Stimulated activated CD8-positive, alpha-beta memory T cell treated with anti-CD3 and anti-CD28 coated beads, Interleukin-4, amount 100 ng/mL, for 1 hour (primary cell): ENCODE measurements at places on chromosomes 4 and X.

GRCh38 chr4:163768014-163768413 lies 273.5 kb downstream of the TMA16 start:
- DNase-seq = no peak

- DNase-seq = no peak
Observed at GRCh38 chrX:30982467-30982866, 89.4 kb downstream of the FTHL17 start.

DNA sequence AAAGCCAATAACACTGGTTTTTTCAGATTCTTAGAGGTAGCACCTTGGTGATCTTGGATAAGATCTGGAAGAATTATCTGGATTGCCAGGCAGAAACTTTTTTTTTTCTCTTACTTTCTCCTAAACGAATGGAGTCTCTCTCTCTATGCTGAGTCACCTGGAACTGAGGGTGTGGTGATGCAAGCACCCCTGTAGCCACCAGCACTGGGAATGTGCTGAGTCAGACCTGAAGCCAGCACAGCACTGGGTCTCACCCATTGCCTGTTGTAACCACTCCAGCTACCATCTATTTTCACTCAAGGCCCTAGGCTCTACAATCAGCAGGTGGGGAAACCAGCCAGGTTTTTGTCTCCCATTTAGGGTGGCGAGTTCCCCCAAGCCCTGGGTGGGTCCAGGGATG lies 923.8 kb downstream of the RAPGEF2 start:
- no peak for DNase-seq

GRCh38 chr4:33063241-33063640 lies 2343.1 kb downstream of the PCDH7 start:
- DNase-seq = no peak

- DNase-seq = no peak
Observed at GRCh38 chrX:4710618-4711433, 997.4 kb upstream of the PRKX start.

DNA sequence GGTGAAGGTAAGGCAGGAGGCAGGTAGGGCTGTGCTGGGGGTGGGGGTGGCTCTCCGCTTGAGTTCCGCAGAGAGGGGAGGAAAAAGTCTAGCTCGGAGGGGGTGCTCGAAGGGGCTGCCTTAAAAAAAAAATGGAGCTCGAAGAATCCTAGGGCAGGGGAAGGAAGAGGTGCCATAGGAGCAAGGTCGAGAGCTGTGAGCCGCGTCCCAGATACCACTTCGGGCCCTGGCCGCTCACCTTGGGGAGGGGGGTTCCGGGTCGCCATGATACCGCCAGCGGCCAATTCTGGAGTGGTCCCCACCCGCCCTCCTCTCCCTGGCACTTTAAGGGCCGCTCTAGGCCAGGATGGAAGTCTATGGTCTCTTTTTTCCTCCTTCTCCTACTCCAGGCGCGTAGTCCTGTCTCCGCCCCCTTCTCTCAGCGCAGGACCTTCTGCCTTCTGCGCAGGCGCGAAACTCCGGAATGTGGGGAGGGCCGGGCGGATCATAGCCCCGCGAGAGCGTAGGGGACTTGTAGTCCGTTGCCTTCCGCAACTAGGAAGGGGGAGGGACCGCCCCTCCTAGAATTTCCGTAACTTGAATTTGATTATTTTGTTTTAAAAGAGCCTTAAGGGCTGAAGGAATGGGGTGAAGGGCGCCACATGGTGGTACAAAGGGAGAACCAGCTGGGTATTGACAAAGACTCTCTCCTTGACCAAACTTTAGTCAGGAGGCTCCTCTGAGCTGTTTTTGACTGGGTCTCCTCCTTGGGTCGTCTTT lies at the start of gene FUNDC1:
Gene FUNDC1, minus strand, starts transcription at position 293 of the 759 bp plus-strand sequence. Its CDS starts 27 bp downstream, at position 266.
- peak; percentile 80 for DNase-seq

- DNase-seq = no peak
Observed at GRCh38 chr4:41572516-41572915, 34.6 kb downstream of the LIMCH1 start.

- DNase-seq = no peak
Observed at GRCh38 chrX:37545066-37545465, 26.4 kb upstream of the LANCL3 start.

DNA sequence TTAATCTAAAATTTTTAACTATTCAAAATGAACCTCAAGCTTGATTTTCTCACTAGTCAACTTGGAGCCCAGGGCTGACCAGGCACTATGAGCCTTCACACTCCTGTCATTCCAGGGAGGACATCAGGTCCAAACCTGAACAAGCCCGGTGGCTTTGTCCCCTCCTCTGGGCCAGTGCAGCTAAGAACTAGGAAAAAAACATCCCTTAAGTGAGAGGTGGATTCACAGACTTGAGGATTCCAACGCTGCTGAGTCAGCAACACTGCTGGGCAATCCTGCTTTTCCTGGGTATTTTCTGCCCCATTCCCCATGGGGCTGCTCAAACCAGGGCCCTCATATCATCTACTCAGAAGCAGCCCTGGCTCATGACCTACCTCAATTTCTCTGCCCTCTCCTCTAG lies 4.0 kb downstream of the RNF212 start:
- no peak for DNase-seq

DNA sequence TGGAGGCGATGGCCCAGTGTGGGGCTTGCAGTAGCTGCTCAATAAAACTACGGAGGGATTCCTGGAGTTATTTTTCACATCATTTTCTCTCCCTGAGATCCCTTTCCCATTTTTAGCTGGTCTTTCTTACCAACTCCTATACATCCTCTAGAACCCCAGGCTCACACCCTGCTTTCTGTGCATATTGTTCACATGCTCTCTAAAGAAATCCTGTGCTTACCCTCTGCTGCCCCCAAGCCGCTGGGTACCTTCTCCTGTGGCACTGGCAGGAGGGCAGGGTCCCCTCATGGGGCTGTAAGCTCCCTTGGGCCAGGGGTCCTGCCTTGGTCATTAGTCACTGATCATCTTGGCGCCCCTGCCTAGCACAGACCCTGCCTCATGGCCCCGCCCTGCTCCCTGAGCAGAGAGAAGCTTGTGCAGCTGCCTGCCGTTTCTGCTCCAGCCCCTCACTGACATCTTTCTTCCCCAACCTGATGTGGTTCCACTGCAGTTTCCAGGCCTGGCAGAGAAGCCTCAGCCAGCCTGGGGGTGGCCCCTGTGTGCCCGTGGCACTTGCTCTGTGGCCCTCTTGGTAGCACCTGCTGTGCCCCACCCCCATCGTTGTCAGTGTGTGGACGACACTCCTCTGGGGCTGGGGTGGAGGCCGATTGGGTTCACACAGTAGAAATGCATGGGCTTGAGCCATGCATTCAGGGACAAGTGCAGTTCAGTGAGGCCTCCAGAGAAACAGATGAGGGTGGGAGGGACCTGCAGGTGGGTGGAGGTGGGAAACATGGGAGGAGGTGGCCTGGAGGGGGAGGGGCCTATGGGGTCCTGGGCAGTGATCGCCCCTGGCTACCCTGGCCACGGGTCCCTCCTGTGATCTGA lies 69.5 kb downstream of the WFS1 start:
- DNase-seq = no peak

- no peak for DNase-seq
Observed at GRCh38 chrX:40380655-40381488, 199.9 kb upstream of the ATP6AP2 start.

DNA sequence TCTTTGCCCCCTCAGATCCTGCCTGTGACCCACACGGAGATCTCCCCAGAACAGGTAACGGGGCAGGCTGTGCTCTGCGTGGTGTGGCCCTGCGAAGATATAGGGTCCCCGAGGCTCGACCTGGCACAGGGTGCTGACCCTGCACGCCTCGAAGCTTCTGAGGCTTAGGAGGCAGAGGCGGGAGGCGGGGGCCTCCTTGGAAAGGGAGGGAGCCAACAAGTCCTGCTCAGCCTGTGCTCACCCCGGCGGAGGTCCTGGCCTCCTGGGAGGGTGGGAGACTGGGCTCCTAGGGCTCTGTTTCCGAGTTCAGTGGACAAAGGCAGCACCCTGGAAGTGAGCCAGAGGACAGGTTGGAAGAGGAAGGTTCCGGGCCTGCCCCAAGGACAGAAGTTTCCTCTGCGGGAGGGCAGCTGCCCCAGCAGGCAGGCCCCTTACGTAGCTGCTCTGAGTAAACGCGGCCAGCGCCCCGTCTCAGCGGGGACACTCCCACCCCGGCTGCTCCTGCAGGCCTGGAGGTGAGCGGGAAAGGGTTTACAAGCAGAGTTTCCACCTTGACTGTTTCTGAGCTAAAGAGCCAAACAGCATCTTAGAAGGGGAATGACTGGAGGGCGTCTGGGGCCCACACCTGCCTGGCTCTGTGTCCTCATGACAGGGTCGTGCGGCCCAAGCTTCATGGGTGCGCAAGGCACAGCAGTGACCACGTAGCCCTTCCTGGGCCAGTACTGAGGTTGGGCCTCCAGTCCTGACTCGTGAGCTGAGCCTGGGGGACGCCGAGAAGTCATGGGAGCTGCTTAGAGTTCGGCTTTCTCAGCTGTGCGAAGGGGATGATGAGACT lies 16.1 kb downstream of the TMEM175 start:
- DNase-seq = no peak

DNA sequence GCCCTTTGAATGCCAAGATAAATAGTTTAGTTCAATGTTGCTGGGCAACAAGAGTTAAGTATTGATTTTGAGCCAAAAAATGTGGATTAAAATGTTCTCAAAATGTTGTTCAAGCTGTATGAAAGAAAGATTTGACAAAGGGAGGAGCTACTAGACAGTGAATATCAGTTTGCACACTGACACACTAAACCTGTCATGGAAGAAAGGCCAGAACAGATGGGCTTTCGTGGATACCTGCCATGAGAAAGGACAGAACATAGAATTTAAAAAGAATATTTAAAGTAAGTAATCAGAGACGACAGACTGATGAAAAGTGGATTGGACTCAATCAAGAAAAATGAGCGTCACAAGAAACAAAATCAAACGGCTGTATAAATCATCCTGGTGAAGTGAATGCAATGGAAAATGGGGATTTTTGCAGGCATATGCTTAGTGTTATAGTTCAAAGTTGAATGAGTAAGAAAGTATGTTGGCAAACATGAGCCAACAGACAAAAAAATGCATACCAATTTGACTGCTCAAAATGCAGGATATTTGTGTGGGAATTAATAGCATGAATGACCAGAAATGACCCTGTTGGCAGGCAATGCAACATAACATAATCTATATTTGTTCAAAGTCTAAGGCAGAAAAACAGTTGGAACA lies 7.4 kb downstream of the PCDH18 start:
- no peak for DNase-seq

GRCh38 chrX:111728096-111728495 lies 47.1 kb downstream of the ALG13 start:
- DNase-seq = no peak

DNA sequence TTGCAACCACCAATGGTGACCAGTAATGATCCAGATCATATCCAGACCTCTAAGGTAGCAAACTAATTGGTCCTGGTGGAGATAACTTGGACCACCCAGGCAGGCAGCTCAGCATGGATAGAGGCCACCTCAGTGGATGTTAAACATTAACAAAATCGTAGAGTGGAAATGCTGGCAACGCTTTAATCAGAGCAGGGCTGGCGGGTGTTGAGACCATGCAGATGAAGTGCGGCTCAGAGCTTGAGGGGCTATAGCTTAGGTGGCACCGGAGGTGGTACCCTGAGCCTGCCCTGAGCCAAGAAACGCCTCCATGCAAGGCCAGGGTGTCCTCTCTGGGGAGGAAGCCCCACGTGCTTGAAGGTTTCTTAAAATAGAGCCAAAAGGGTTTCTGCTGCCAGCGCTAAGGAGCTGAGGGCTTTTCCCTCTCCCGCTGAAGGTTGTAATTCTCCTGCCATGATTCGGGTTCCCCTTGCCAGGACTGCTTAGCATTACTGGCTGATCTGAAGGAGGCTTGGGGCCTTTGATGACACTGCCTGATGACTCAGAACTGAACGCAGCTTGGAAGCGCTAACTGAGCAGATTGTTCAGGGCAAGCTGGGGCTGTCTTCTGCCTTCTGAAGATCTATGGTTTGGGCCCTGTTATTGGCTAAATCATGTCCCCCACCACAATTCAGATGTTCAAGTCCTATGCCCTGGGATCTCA lies 177.8 kb upstream of the ATP6AP2 start:
- no peak for DNase-seq

DNA sequence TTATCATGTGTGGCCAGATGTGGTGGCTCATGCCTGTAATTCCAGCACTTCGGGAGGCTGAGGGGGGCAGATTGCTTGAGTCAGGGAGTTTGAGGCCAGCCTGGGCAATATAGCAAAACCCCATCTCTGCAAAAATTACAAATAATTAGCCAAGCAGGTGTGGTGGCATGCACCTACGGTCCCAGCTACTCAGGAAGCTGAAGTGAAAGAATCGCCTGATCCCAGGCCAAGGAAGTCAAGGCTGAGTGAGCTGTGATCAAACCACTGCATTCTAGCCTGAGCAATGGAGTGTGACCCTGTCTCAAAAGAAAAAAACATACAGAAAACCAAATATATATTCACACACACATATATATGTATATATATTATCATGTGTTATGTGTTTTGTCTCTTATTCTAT lies 15.0 kb downstream of the APELA start:
- no peak for DNase-seq

DNA sequence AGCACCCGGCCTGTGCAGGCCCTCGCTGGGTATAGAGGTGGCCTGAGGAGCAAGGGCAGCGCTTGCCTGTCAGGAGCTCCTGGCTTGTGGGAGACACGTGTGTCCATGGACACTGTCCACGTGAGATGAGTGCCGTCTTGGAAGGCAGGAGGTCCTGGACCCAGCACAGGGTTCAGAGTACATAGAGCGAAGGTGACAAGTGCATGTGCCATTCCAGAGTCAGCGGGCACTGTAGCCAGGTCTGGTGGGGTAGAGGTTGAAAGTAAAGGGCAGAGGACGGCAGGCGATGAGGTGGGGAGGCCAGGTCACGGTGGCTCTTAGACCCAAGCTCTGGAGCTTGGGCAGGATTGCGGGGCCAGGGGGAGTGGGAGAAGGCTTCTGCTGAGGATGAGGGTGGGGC lies 28.4 kb upstream of the TADA2B start:
- no peak for DNase-seq

- DNase-seq = no peak
Observed at GRCh38 chr4:66275411-66276038, 605.2 kb upstream of the EPHA5 start.

GRCh38 chr4:5942947-5943346 lies 50.1 kb upstream of the CRMP1 start:
- no peak for DNase-seq

DNA sequence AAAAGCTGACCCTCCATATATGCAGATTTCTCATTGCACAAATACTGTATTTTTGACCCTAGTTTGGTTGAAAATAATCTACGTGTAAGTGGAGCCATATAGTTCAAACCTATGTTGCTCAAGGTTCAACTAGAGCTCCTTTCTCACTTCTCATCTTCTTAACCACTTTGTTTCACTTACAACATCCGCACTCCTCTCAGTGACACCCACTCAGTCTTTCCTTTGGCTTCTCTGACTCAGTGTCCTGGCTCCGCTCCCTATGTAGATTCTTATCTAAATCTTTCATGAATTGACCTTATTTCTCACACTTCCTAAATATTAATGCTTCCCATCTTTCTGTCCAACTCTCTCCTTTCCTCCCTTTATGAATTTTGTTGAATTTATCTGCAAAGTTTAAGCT lies 32.9 kb upstream of the DKK2 start:
- no peak for DNase-seq

DNA sequence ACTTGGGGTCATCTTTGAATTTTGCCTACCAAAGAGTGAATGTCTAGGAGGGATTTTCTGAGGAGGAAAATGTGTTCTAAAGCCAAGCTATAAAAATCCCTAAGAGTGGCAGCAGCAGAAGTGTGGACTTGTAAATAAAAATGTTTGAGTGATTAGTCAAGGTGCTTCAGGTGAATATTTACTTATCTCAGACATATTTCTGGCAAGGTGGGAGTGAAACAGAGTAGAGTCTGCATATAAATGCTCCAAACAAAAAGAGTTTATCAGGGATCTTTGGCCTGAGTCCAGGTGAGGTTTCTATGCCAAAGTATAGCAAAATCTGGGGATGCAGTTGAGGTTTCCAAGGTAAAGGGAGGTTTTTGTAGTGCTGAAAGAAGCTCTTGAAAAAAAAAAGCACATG lies 19.7 kb downstream of the CYSLTR1 start:
- no peak for DNase-seq
